Fibroblast of pulmonary artery (primary cell): ENCODE measurements at places on chromosomes 13 and 19.

DNA sequence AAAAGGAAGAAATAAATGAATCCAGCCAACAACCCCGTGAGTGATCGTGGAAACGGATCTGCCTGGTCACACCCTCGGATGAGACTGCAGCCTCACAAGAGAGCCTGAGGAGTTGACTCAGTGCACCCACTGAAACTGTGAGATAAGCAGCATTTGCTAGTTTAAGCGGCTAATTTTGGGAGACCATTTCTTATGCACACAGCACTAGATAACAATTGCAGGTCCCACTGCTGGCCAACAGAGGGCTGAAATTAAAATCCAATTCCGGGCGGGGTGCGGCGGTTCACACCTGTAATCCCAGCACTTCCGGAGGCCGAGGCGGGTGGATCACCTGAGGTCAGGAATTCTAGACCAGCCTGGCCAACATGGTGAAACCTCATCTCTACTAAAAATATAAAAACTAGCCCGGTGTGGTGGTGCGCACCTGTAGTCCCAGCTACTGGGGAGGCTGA is 3.6 kb downstream of the UQCR11 start:
- no peak for DNase-seq

DNA sequence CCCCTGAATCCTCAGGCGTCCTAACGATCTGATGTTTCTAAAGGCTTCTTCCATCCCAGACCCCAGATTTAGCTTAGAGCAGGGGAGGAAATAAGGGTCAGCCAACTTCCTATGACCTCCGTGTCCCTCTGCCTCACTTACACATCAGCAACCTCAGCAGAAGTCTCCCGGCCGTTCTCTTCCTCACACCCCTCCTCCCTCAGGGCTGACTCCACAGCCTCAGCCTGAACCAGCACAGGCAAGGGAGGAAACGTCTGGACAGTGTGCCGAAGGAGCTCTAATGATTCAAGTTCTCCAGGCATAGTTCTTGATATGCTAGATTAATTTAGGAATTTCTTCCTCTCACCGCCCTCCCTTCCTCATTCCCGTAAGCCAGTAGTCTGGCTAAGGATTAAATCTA is 121.4 kb downstream of the NUFIP1 start:
- DNase-seq, result peak; percentile 34

- DNase-seq, result no peak
Observed at GRCh38 chr13:106355866-106356265, 179.6 kb downstream of the EFNB2 start.

GRCh38 chr19:54183431-54183830 is 5.9 kb downstream of the MBOAT7 start:
- DNase-seq, result no peak

DNA sequence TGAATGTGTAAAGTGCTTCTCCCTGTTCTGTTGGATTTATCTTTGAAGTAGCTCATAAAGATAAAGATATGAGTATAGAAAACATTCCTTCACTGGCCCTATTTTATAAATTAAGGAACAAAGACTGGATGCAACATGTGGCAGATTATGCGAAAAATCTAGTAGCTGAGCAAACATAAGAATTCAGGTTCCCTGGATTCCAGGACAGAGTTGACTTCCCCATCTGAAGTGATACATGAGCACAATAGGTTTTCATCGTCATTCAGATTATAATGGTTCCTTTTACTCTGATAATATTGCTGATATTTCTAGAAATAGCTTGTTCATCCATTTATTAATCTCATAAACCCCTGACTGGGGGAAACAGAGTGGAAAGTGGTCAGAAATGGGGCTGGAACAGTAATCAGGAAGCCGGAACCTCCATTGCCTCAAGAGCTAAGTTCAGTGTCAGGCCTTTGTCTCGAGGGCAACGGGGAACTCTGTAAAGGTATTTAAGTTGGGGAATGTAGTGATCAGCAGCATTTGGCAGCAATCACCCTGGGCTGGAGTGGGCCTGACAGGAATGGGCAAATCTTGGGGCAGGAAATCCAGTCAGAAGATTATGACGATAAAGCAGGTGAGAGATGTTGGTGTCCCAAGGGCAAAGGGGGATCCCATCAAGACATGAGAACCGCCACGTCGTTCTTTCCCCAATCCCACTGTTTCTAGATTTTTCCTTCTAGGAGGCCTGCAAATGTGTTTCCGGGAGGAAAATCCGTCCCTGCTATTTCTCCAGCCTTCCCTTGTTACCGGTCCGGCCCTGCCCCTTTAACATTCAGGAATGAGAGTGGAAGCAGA is 232.5 kb upstream of the SERP2 start:
- DNase-seq, result peak; percentile 22

DNA sequence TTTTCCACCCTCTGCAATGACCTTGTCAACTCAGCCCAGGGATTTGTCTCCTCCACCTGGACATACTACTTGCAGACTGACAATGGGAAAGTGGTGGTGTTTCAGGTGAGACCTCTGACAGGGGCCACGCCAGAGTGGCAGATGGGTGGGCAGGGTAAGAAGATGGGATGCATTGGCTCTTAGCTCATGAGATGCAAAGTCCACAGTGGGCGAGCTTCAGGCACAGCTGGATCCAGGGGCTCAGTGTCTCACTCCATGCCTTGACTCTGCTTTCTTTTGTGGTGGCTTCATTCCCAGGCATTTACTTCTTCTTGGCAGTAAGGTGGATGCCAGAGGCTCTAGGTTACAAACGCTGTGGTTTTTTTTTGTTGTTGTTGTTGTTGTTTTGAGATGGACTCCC is 3.4 kb downstream of the TMEM59L start:
- DNase-seq, result no peak

DNA sequence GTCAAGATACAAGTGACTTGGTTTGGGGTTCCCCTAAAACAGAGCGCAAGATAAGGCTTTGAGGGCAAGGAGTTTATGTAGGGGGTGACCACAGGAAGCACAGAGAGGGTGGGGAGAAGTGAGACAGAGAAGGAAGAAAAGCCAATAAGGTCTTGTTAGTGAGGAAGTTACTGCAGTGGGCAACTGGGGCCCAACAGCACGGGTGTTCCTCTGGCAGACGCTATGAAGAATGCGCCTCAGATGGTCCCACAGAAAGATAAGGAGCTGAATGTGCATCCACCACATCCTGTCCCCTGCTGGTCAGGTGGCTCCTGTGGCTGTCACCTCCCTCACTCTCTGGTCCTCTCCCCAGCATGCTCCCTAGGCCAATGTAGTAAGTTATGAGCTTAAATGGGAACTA is 333.5 kb downstream of the TSHZ3 start:
- no peak for DNase-seq

DNA sequence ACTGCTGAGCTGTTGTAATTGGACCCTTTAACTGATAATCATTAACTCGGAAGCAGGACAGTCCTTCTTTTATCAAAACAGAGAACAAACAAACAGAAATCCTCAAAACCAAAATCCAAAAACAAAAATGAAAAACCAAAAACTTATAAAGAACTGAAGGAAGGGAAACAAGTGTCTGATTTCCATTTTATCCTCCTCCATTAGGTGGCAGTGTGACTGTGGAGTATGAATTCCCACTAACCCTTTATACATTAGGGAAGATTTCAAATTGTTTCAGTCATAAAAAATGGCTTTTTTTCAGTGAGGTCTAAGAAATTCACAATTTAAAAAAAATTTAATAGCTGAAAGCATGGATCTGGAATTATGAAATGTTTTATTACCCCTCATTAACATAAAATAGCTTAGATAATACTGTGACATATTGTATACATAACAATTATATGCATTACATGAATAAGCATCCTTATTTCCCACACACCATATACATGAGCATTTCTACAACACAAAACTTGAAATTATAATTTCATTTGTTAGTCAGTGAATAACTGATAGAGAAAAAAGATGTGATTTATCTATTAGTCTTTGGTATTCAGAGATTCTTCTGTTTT is 1074.3 kb upstream of the PCDH9 start:
- peak; percentile 19 for DNase-seq

DNA sequence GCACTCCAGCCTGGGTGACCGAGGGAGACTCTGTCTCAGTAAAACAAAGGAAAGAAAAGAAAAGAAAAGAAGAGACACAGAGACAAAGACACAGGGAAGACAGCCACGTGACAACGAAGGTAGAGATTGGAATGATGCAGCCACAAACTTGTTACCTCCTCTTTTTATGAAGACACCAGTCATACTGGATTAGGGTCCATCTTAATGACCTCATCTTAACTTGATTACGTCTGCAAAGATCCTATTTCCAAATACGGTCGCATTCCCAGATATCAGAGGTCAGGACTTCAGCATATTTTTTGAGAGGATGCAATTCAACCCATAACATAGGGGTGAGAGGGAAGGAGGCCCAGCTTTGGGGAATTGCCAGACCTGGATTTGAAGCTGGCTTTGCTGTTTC is 4.1 kb downstream of the ZNRF4 start:
- peak; percentile 27 for DNase-seq

DNA sequence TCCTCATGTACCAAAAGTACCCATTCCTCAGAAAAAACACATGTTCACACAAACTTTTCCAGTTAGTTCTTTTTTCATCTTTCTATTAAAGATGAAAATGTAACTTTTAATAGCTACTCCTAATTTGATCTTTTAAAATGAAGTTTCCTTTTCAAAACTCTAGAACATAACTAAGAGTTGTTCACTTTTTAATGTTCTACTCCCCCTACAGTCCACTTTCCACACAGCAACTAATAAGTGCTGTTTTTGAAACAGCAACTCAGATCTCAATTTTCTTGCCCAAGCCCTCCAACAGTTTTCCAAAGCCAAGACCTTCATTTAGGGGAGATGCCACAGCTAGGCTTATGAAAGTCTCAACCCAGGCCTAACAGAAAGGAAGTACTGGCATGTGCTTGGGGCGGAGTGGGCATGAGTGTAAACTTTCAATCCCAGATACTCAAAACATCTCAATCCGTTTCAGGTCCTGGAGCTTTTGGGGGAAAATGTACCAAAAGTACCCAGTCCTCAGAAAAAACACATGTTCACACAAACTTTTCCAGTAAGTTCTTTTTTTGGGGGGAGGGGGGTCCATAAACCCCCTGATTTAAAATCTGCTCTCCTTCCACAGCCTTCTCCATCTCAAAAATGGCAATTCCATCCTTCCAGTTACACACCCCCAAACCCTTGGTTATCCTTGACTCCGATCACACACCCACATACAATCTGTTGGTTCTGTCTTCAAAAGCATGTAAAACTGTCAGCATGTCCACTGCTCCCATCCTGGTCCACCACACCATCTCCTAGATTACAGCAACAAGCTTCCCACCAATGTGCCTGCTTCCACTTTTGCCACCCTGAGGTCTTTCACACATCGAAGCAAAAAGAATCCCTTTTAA is 2.0 kb downstream of the FBL start:
- peak; percentile 73 for DNase-seq

DNA sequence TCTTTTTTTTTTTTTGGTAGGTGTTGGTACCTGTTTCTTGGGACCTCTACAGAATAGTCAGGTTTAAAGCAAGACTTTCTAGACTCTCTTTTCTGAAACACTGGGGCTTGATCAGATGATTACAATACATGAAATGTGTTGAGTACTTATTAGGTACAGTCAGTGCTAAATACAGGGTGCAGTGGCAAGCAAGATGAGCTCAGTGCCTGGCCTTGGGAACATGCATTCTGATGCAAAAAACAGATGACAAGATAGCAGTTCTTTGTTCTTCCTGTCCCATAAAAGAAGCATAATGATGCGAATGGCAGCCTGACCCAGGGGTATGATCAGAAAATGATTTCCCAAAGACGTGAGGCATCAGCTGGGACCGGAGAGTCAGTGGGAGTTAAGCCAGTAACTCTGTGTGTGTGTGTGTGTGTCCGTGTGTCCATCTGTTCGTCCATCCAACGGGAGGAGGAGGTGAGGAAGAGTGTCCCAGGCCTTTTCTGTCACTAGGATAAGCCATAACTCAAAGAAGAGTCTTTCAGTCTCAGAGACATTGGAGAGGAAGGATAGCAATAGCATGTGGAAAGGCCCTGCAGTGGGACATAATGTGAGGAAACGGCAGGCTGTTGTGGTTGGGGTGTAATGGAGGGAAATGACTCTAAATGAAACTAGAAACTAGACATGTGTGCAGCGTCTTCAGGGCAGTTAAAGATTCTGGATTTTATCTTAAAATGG is 32.2 kb downstream of the SLAIN1 start:
- DNase-seq, result no peak
